ENCODE measurements at places on chromosomes 4 and X.

DNA sequence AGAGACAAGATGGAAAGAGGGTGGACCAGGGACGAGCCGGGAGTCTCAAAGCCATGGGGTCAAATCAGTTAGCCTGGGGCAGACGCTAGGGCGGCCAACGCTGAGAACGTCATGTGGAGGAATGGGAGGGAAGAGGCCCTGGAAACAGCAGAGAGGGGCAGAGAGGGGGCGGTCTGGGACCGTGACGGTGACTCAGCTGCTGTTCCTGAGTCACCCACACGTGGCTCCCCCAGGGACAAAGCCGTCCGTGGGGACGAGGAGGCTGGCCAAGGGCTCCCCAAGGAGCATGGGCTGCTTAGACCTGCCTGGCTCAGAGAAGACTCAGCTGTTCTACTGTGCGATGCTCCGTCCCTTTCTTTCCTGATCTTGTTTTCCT is 108.4 kb upstream of the LRPAP1 start:
- DNase-seq = no peak

DNA sequence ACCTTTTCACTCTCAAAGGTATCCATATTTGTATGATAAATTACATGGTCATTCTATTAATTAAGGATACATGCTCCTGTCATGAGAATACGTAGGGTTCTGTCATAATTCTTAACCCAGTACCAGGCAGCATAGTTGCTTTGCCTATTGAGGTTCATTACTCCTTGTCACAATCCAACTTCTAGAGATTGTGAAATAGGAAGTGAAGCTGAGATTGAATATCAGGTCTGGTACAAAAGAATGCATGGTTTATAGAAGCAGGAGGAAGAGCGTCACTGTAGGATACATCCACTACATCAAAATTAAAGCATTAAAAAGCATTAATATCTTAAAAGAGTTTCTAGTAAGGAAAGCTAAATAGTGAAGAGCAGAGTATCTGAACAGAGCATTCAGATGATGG is 647.0 kb downstream of the IQCM start:
- DNase-seq = no peak

- DNase-seq = no peak
Observed at GRCh38 chrX:69431420-69431819, 72.7 kb upstream of the NALF2 start.

DNA sequence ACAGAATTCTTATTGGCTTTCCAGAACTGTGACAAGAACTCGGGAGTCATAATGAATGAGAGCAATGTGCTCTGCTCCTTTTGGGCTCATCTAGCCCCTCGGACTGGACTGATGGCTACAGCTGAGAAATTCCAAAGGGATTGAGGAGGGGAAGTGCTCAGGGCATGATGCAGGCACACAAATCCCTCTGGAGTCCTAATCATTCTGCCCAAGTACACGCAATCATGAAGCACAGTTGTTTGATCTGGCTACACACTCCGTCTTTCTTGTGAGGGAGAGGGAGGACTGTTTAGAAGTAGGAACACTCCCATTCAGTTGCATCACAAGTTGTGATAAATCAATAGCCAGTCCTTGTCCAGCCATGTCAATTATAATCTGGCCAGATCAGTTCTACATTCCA is 237.5 kb downstream of the COL25A1 start:
- DNase-seq = peak; percentile 47

- peak; percentile 90 for DNase-seq
Observed at GRCh38 chrX:150200820-150201287, 162.3 kb upstream of the MAMLD1 start.

DNA sequence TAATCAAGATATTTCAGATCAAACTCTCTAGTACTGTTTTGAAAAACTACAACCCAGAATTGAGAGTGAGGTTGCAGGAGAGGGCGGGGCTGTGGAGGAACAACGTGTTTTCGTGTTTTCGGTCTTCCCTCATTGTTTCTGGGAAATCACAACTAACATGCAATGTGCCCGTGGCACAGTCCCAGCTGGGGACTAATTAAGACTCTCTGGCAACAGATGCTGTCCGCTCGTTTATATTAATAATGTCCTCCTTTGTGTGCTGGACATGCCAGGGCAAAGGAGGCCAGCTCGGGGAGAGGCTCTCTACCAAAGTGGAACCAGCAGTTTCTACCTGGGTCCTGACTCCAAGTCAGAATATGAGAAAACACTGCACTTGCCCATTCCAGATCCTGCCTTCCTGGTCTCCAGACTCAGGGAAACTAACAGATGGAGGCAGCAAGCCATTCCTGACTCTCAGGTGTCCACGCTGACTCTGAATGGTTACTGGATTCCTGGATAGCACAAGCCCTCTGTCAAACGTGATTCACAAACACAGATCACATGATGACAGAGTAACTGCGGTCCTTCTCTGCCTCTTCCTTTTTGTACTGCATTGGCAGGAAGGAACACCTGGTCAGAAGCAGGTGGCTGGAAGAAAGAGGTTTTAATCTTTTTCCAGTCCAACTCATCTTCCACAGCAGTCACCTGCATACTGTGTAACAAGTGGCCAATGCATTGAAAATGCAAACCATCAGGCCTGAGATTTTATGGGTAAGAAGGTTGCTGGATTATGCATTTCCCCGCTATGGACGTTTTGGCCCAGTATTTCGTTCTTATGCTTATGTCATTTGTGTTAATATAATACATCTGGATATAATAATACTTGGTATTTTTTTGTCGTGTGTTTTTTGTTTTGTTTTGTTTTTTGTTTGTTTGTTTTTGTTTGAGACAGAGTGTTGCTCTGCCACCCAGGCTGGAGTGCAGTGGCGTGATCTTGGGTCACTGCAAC is 65.0 kb downstream of the COQ2 start:
- DNase-seq = no peak

DNA sequence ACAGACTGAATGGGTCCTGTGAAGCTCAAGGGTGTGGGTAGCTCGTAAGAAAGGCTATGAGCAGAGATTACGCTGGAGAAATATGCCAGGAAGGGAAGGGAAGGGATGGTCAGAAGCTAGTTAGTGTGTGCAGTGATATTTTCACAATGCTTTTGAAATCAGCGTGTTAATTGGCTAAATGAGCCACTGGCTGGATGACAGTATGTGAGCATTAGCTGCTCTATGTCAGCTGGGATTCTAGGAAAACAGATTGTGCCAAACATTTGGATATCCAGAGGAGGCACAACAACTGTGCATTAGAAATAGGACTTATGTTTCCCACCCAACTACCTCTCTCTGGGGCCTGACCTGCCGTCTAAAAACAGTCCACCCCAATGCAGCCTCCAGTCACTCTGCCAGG is 168.5 kb downstream of the DHRSX start:
- no peak for DNase-seq

- DNase-seq = no peak
Observed at GRCh38 chr4:81632581-81633299, 161.0 kb upstream of the RASGEF1B start.

- DNase-seq = no peak
Observed at GRCh38 chr4:98517218-98518021, 141.0 kb downstream of the TSPAN5 start.

GRCh38 chr4:56630876-56631666 is 50.0 kb downstream of the HOPX start:
- DNase-seq = no peak

DNA sequence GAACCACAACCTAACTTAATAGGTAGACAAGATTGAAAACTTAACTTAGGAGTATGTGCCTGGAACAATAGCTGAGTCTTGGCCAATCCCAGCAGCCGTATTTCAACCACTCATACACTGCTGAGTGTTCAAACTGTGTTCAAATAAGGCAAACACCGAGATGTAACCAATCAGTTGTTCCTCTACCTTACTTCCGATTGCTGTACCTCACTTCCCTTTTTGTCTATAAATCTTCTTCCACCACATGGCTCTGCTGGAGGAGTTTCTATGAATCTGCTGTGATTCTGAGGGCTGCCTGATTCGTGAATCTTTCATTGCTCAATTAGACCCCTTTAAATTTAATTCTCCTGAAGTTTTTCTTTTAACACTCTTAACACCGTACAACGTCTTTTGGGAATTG is 108.0 kb downstream of the ANAPC4 start:
- no peak for DNase-seq

DNA sequence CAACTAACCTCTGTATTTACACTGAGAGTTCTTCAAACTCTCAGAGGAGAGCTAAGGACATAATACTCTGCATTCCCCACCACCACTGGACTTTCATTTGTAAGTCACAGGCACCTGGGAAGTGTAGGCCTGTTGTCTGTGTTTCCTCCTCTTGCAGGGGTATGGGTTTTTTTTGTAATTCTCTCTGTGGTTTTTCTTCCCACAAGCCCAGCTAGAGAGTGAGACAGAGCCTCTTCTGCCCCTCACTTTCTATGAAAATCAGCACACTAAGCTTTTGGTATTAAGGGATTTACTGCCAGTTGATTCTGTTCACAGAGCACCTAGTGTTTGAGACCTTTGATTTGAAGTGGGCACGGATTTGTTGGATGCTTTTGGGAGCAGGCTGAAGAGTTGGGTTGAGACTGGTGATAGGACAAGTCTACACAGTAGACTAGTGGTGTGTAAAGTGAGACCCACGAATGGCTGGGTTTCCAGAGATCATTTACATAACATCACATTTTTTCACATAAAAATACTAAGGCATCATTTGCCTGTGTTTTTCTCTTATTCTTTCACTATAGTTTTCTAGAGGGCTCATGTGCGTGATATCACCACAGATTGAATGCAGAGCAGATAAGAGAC is 28.9 kb upstream of the WDR17 start:
- no peak for DNase-seq

GRCh38 chr4:17490575-17491059 is 21.3 kb downstream of the QDPR start:
- no peak for DNase-seq

DNA sequence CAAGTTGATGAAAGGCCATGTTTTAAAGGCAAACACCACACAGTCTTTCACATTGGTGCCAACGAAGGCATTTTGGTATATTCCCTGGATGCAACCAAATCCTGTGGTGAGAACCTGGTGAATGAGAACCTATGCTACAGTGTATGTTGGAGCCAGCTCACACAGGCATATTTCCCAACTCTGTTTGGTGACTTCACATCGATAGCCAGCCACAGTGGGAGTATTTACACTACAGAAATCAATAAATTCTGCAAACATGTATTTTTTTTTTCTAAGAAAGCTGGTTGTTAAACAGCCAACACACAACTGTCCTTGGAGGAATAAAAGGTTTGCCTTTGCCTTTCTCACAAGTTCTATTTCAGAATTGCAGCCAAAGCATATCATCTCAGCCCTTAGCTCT is 691.0 kb downstream of the GRID2 start:
- no peak for DNase-seq

- no peak for DNase-seq
Observed at GRCh38 chrX:70398899-70399298, 24.2 kb upstream of the GDPD2 start.

DNA sequence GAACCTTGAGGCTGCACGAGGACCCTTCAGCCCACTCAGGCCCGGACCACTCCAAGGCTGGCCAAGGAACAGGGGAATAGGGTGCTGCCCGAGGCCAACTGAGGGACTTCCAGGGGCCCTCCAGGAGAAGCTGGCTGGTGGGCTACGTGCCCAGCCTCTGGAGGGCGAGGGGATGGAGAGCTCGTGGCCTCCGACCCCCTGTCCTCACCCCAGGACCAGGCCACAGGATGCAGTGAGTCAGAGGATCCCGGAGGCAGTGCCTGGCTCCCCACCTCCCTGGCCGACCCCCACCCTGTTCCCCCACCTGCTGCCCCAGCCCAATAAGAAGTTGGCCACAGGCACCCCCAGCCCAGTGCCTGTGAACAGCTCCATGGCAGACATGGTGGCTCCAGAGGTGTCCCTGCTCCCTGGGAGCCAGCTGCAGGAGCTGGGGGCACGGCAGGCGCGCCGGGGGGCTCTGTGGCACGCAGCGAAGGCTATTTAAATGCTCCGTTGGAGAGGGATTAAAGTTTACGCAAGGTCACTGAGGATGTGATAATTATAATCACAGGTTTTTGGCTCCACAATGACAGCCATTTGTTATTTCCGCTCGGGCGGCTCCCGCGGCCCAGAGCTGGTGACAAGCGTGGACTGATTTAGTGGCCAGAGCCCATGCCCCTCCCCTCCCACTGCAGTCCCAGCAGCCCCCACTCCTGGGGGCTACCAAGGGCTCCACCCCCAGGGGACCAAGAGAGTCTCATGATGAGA is 95.7 kb upstream of the NKX1-1 start:
- no peak for DNase-seq

DNA sequence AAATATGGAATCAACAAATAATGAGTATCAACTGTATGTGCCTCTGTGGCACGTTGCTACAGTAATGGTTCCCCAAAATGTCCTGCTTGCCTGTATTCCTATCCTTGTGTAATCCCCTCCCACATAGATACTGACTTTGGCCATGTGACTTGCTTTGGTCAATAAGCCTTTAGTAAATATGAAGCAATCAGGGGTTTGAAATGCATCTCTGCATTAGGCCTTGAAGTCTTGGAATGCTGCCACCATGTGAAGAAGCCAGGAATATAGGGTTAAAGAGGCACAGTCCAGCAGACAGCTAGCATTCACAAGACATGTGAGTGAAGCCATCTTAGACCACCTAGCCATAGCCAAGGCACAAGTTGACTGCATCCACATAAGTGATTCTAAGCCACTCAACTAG is 190.9 kb downstream of the GABRB1 start:
- DNase-seq = no peak

GRCh38 chr4:22345678-22346077 is 170.2 kb downstream of the ADGRA3 start:
- no peak for DNase-seq

DNA sequence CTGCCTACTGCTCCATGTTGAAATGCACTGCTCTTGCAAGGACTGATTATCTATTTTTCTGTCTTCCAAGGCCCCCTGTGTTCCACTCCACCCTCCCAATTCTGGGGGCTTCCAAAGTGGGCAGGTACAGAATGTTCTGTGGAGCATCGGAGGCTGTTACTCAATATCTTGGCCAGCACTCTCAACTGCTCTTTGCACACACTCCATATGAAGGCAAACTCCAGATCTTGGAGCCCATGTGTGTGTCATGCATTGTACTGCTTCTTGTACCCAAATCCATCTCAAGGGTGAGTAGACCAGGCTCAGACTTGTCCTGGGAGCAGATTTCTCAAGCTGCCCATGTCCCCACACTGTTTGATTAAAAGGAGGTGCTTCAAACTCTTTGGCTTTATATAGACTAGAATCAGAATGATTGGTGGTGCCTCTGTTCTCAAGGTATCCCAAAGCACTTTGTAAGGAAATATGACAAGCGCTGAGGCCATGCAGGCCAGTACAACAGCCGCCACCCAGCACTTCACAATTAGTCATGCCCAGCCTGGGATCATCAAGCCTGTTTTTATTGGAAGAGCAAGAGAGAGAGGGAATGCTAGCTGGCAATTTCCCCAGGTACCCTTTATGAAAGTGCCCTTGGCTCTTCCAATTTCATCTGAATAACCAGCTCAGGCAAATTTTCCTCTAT is 44.3 kb downstream of the AR start:
- no peak for DNase-seq

DNA sequence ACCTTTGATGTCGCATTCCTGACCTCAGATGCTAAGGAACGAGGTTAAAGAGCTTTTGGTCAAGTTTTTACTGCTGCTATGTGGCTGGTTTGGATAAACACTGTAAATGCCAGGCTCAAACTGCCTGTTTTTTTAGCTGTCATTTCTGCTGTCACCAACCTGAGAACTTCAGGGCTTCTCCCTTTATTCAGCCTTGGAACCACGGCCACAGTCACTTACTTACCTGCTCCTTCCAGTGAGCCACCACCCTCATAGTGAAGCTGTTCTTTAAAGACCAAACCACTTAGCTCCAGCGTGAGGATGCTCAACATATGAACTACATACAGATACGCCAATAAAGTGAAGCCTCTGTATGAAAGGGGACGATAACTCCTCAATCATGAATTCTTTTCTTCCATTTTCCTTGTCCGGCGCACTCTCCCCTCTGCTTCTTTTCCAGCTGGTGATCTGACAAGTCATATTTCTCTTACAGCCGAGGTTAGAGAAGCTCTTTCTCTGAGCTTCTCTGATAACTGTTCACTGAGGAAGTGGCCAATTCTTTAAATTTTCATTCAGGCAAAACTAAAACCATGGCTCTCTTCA is 152.8 kb upstream of the ANK2 start:
- no peak for DNase-seq
